ENCODE measurements at places on chromosomes 2 and 18.

DNA sequence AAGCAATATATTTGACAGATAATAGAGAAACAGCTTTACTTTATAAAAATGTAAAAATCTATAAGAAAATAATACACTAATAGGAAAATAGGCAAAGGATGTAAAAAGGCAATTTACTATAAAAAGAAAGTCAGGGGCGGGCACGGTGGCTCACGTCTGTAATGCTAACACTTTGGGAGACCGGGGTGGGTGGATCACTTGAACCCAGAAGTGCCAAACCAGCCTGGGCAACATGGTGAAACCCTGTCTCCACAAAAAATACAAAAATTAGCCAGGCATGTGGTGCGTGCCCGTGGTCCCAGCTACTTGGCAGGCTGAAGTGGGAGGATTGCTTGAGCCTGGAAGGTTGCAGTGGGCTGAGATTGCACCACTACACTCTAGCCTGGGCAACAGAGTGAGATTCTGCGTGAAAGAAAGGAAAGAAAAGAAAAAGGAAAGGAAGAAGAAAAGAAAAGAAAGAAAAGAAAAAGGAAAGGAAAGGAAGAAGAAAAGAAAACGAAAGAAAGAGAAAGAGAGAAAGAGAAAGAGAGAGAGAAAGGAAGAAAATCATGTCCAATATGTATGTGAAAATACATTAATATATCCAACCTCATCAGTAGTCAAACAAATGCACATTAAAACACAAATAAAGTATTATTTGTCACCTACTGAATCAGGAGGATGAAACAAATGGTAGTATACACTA is 65.1 kb downstream of the ADD2 start:
- DNase-seq, result no peak

DNA sequence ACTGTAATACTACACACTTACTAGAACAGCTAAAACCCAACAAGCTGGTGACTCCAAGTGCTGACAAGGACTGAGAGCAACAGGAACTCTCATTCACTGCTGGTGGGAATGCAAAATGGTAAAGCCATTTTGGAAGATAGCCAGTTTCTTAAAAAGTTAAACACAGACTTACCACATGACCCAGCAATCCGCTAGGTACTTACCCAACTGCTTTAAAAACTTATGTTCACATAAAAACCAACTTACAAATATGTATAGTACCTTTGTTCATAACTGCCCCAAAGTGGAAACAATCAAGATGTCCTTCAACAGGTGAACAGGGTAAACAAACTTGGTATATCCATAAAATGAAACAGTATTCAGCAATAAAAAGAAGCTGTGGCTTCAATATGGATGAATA is 153.1 kb upstream of the ZFP36L2 start:
- DNase-seq, result no peak

DNA sequence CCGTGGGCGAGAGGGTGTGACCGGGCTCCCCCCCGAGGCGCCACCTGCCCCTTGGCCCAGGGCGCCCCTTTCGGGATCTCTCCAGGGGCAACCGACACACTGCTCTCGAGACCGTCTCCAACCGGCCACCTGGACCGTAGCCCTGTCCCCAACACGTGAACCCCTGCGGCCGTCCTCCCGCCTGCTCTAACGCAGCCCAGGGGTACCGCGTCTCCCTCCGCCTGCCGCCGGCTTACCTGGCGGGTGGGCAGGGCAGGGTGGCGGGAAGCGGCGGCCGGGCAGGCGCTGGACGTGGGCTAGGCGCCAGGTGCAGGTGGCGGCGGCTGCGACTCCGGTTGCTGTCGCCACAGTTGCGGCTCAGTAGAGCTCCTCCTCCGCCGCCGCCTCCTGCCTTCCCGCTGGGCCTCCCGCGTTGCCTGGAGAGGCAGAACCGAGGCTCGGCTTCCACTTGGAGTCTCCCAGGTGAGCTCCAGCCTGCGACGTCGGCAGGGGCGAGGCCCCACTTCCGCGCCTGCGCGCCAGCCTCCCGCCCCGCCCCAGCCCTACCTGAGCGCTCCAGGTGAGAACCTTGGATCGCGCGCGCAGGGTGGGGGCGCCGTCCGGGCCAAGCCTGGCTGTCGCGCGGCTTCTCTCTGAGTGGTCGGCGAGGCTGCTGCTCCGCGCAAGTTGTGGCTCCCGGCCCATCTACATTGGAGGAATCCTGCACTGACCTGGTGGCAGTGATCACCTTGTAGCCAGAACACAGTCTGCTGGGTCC is at the start of gene GALNT3:
TSS of gene GALNT3 (minus strand) at position 469 of the 757 bp plus-strand sequence. CDS start 23,547 bp downstream, outside the sequence.
- DNase-seq, result peak; percentile 32

DNA sequence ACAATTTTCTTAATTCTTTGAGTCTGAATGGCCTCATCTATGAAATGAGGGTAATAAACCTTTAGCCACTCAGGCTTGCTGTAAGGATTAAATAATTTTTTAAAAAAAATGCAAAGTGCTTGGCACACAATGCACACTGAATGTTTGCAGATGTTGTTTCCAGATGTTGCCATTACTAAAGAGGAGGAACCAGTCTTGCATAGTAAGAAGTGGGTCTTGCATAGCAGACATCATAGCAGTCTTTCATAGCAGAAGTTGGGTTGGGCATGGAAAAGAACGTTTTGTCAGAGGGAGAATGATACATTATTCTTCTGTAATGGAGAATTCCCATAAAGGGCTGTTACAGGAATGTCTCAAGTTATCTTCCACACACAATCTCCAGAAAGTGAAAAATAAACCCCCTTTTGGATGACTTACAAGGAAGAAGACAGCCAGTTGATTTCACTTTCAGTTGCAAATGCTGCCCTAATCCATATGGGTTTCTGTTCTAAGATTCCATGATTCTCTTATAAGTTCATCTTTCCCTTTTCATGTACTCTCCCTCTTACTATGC is 327.7 kb downstream of the SUCLG1 start:
- DNase-seq, result no peak

DNA sequence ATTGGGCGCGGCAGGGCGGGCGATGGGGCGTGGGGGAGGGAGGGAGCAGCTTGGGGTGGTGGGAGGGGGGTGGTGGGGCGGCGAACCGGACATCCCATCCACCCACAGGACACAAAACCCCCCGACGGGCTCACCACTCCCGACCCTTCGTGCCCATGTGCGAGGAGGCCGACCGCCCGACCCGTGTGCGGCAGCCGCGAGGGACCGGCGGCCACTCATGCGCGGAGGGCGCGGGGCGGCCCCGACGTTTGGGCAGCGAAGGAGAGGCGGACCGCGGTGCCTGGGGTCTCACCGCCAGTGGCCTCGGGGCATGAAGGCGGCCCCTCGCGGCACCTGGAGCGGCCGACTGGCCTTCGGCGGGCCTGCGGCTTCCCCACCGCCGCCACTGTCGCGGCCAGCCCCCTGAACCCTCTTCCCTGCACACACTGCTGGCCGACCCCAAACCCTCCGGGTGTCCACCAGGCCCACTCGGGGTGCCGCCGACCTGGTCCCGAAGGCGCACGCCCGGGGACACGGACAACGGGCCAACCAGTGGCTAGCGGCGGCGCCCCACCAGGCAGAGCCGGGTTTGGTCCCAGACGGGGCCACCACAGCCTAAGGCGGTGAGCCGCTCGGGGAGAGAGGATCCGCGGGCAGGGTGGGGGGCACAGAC is 94.6 kb upstream of the ANKRD30BL start:
- DNase-seq, result no peak

- DNase-seq, result no peak
Observed at GRCh38 chr18:21904856-21905255, 164.3 kb downstream of the MIB1 start.

- DNase-seq, result no peak
Observed at GRCh38 chr18:60130284-60130683, 230.5 kb downstream of the PMAIP1 start.

- no peak for DNase-seq
Observed at GRCh38 chr2:100809506-100809905, 10.4 kb upstream of the NPAS2 start.

DNA sequence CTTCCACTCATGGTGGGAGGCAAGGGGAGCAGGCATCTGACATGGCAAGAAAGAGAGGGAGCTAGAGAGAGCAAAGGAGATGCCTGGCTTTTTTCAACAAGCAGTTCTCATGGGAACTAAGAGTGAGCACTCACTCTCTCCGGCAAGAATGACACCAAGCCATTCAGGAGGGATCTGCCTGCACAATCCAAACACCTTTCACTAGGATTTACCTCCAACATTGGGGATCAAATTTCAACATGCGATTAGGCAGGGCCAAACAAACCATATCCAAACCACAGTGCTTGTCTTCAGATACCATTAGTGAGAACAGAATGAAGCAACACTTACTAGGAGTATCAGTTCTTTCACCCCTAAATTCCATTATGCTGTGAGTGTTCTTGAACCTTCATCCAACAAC is 77.3 kb downstream of the FIGN start:
- DNase-seq, result no peak

DNA sequence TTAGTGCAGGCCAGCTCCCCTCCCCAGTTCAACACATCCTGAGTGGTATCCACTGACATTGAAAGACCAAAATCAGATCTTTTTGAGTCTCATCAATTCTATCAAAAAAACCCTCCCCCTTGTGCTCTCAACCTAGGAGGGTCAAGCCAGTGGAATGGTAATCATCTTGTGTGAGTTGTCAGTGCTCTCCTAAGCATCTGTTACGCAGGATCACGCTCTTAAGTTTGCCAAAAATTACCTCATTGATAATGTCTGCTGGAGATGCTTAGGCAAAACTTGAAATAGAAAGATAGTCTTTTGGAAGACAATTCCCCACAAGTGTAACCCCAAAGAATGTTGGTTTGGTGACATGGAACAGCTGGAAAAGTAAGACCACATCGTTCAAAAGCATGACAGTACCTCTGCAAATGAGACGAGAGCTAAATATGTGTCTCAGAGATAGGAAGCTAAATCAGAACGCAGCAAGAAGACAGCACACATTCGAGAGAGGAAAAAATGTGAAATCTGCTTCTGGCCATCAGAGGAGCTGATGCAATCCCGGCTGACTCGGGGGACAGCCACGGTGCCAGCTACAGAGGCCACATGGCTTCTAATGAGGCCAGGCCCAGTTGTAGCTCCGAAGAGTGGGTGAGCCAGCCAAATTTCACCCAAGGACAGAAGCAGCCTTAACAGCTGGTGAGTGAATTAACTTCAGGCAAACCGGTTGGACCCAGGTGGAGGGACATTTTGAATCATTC is 753.9 kb downstream of the RNF144A start:
- DNase-seq, result no peak

DNA sequence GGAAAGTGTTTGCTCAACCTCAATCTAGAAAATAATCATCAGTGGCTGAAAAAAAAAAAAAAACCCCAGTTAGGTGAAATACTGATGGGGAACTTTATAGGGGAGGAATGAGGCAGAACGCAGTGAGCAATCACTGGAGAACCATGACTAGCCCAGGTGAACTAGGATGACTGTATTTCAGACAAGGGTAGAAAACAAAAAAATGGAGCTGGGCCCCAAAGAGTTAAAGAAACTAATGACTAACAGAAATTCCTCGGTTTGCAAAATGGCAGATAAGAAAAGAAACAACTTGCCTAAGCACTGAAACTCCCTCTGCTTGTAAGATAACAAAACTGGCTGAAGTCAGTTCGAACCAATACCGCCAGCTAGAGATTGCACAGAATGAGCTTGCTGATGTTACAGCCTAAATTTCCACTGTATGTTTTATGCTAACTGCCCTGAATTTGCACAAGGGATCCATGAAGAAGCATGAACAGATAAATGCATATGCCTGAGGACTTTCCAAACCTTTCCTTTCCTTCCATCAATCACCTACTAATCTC is 245.9 kb downstream of the METTL4 start:
- no peak for DNase-seq

DNA sequence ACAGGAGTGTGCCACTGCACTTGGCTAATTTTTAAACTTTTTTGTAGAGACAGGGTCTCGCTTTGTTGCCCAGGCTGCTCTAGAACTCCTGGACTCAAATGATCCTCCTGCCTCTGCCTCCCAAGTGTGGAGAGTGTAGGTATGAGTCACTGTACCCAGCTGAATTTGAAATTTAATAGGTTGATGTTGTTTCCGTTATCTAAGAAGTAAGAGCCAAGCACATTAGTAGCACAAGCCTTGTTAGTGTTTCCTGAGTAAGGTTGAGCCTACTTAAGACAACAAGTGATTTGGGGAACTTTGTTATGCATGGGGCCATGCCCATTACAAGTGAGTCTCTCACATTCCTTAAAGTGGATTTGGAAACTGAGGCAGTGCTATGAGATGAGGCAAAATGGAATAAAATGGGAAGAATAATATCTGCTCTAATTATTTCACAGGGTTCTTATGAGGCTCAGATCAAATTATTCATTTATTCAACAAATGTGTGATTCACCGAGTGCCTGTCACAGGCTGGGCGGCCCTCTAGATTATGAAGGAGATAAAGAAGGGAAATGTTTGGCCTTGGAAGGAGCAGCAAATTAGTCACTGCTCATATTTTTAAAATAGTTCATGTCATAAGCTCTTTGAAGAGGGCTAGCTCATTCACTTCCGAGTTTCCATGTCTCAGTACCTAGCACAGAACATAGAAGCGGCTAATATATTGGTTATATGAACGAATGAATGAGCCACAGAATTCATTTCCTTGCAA is 217.2 kb downstream of the LDLRAD4 start:
- no peak for DNase-seq

DNA sequence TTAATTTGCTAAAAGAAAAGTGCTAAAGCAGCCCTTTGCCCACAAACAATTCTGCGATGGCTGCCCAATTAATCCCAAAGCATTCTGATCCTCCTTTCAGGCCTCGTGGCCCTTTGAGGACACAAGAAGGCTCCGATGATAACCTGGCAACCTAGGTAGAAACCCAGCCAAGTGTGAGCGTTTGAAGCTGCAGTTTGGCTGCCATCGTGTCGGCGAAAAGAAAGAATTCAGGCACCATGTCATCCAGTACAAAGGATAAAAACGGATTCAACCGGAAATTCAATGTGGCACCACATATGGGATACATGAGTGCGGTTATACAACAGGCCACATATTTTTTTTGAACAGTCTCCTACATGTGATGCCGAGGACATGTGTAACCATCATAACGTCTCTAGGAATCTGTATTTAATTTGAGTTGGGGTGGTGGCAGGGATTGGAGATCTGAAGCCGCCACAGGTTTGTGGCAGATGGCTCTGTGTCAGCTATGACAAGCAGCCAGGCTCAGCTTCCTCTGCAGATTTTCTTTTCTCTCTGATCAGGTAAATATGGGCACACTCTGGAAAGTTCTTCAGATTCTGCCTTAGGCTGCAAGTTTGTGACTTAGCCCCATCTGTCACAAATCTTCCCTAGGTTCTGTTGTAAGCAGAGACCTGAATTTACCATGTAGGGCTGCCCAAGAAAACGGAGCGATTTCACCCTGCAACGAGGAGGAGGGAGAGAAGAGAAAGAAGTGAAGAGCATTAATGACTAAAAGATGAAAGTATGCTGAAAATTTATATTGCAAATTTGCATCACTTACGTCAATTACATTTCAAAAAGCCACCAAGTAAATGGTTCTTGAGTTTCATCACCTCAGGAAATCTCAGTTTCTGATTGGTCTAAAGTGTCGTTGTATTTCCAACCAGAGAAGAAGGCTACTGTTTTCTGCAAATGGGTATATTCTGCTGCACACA is 573.2 kb downstream of the ZEB2 start:
- DNase-seq, result no peak

DNA sequence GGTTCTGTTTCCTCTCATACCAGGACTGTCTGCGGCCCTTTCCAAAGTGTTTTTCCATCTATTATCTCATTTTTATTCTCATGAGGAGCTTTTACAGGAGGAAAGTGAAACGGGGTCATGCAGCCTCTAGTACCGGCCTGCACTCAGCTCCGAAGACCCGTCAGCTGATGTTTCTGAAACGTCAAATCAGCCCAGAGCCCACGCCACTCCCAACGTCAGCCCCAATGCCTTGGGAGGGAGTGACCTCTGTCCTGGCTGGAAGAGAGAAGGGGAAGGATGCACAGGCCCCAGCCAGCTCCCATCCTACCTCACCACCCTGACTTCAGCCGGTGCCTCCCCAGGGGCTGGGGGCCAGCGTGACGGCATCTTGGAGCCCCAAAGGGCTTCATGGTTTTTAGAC is 58.5 kb downstream of the ADCY3 start:
- DNase-seq, result no peak

Measured in CD4-positive, alpha-beta T cell treated with Interferon alpha-2 for 1 hour (primary cell).